Skin of body (tissue), 3 donors: ENCODE measurements at places on chromosomes 12 and 14.

- no peak for DNase-seq
These were observed 160.1 kb downstream of the KTN1 start for GRCh38 chr14:55739967-55740648.

GRCh38 chr12:57138526-57139272, 8.7 kb downstream of the LRP1-AS start:
- DNase-seq: no peak

- peak; percentile 3 for DNase-seq
These were observed 103.9 kb downstream of the PDE3A start for GRCh38 chr12:20472102-20472782.

DNA sequence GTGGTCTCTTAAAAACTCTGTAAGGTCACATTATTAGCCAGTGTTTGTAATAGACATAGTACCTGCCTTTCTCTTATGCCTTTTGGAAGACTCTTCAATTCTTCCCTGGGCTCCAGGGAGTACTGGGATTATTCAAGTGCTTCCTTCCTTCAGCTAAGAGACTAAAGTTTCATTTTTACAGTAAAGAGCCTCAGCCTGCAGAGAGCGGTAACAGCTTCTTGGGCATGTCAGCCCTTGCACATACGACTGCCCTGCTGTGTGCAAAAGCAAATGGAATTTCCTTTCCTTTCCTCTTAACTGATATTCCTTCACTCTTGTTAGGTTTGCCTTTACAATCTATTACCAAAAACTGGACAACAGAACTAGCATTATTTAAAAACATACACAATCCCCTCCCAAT, 32.9 kb upstream of the AMIGO2 start:
- DNase-seq: no peak

DNA sequence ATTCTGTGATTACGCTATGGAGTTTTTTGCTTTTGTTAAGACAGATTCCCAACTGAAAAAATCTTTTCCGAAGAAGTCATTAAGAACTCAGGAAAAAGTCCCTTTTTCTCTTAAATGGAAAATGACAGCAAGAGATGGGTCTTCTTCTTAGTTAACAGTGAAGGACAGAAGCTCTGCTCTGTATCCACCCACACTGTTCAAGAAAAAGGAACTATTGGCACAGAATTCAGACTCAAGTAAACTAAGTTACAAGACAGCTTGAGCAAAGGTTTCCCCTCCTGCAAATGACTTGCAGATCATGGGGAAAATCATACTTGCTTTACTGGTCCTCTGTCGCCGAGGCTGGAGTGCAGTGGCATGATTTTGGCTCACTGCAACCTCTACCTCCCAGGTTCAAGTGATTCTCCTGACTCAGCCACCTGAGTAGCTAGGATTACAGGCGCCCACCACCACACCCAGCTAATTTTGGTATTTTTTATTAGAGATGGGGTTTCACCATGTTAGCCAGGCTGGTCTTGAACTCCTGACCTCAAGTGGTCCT, 137.1 kb upstream of the AEBP2 start:
- no peak for DNase-seq
